Activated CD4-positive, alpha-beta T cell treated with anti-CD3 and anti-CD28 coated beads, Interleukin-10, Interleukin-2, amounts not matched to agents 100 ng/mL and 50 ng/mL, durations not matched to agents 16 hours and 8 hours (primary cell): ENCODE measurements at places on chromosomes 1 and 21.

GRCh38 chr1:112881742-112882127, 74.3 kb downstream of the SLC16A1 start:
- no peak for DNase-seq

DNA sequence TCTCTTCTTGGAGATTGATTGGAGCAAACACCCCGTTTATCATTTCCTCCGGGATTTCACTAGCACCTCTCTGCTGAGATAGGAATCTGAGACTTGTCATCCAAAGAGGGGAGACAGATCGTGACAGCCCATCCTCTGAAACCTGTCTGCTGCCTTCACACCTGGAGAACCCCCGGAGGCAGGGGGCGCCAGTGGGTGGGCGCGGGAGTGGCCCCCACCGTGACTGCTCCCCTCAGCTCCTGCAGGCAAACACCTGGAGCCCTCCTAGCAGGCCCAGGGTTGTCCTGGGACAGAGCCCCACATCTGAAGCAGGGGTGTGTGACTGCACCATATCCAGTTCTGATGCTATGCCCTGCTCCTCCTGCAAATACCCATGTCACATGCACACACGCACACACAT, 209.5 kb upstream of the POU3F1 start:
- DNase-seq = no peak

- no peak for DNase-seq
Measured at GRCh38 chr1:171748651-171749050, 6.8 kb upstream of the VAMP4 start.

DNA sequence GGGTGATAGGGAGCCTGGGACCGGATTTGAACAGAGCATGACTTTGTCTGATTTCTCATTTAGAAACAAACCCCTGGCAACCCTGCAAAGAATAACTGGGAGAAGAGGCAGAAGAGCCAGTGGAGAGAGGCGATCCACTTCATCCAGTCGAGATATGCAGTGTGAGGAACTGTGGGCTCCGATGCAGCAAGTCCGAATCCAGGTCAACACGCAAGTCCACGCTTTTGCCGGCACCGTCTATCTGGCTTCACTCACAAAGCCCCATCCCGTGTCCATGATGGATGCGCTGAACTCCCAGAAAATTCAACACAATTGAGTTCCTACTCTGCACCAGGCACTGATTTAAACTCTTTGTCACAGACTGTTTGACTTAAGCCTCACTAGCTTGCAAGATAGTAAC, 191.3 kb downstream of the GRIK3 start:
- no peak for DNase-seq

DNA sequence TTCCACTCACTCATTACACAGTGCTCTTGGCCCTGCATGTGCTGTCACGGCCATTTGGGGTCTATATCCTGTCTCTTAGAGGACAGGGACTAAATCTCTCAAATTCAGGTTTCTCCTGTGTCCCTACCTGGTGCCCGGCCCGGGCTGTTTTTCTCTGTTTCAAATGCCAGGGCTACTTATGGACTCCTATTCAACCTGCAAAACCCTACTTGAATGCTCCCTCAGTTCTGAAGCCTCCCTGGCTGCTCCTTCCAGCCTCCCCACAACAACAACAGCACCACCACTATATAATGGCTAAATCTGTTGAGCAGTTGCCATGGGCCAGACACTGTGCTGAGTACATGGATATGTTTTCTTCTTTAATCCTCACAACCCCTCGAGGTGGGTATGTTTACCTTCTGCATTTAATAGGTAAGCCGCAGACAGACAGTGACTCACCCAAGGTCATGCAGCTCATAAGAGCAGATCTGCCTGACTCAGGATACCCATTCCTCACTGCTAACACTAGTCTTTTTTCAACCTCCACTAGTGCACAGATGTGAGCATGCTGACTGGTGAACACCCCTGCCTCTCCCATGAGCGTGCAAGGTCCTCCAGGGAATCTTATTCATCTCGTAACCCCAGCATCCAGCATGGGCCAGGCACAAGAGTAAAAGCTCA, 29.9 kb downstream of the DHRS3 start:
- no peak for DNase-seq
